Ureter (tissue), 1 donor: ENCODE measurements at places on chromosomes 1 and 21. TPM values are rescaled to one million over a fixed set of nuclear protein-coding genes. Genes with fewer than 3 reads are reported as not detected.

DNA sequence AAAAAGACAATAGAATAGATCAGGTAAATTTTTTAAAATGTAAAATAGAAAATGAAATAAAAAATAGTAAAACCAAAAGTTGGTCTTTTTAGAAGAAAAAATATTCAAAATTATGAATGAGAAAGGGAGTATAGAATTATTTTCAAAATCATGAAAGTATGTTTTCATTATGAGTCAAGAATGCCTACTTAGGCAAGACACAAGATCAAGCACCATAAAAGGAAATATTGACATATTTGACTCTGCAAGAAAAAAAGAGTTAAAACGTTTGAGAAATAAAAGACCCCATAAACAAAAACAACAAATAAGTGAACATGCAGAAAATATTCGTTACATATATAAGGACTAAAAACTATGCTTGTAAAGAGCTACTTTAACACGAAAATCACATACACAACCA is 4.8 kb upstream of the COX20 start:
- no peak for DNase-seq

DNA sequence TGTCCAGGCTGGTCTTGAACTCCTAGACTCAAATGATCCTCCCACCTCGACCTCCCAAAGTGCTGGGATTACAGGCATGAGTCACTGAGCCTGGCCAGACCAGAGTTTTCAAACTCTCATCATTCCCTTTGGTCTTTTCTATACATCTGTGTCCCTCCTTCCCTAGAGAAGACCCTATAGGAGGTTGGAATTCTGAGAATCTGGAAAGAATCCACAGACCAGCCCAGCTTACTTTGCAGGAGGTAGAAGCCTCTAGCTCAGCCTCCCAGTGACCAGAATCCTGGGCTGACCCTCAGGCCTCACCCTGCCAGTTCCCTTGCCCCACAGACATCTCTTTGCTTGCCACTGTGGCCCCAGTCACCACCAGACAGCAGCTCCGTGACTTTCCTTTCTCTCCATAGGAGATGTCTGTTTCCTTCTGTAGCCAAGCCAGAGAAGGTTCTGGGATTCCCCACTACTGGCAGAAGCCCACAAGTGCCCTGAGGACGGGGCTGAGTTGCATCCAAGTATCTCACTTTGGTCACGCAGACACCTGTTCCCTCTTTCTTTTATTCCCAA is 34.7 kb upstream of the KHDRBS1 start:
- no peak for DNase-seq

GRCh38 chr1:155123801-155124200 is 3.9 kb upstream of the EFNA1 start:
- no peak for DNase-seq

DNA sequence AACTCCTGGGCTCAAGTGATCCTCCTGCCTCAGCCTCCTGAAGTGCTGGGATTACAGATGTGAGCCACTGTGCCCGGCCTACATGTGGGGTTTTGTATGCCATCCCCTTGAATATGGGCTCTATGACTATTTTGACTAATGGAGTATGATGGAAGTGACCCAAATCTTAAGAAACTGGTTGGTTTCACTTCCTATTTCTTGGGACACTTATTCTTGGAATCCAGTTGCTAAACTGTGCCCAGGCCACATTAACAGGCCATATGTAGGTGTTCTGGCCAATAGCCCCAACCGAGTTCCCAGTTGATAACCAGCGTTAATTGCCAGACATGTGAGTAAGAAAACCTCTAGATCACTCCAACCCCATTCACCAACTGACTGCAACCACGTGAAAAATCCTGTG is 36.3 kb upstream of the CLIC4 start:
- DNase-seq, result no peak

DNA sequence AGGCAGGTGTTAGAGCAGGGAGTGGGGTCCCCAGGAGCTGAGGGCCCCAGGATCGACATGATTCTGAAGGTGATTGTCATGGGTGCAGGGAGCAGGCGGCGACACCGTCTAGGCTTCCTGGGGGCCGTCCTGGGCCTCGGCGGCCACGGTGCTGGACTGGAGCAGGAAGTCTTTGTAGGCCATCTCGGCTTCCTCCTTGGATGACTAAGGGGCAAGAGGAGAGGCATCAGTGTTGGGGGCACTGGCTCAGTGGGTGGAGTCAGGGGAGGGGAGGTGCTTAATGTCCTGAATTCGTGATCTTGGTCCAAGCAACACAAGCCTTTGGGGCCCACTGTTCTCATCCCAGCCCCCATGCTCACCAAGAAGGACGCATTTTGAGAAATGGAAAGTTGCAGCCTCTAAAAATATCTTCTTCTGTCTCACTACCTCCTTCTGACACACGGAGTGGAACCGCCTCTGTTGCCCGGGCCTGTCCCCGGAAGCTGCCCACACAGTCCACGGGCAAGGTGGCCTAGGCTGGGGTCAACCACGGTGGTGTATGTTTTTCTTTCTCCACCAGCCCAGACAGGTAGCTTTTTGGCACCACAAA is 8.6 kb upstream of the FCMR start:
- no peak for DNase-seq

DNA sequence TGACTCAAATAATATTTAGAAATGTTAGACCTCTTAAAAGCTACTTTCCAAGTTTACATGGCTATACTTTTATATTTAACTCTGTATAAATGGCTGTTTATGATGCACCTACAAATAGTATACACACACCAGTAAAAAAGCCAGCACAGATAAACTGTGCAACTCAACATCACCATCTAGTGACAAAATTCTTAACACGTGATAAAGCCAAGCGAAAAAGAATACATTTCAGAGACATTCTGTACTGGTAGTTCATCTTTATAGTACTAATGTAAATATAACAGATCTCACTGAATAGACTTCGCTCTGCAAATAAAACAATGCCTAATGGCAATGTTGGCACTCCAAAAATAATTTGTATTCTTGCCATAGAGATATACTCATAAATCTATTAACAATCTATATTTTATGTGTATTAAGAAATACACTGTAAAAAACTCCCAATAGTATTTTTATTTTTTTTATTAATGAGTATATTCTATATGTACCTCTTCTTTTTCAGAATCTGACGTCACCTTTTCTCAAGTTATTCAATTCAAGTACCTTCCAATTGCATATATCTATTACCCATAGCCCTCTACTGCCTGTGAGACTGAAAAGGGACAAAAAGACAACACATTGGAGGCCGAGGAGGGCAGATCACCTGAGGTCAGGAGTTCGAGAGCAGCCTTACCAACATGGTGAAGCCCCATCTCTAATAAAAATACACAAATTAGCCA is 100.2 kb downstream of the DPYD start:
- no peak for DNase-seq

DNA sequence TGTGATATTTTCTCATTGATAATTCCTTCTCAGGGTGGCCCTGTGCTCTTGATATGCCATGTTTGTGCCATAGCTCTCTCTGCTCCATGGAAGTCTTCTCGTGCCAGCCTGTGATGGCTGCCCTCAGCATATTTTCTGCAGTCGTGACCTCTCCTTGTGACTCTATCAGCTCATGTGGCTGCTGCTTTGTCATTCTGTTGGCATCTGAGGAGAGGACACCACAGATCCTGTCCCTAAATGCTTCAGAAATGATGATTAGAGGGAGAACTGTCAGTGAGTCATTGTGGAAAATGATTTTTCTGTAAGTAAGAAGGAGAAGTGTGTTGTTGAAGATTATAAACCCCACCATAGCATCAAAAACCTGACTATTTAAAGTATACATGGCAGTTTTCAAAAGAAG is 286.0 kb downstream of the ADGRL2 start:
- no peak for DNase-seq

GRCh38 chr1:246083416-246083815 is 423.7 kb downstream of the SMYD3 start:
- DNase-seq, result no peak

- DNase-seq, result no peak
These were observed 22.8 kb upstream of the CFAP126 start for GRCh38 chr1:161390559-161390858.

GRCh38 chr1:192581131-192581927 is 5.8 kb downstream of the RGS1 start:
- no peak for DNase-seq

- no peak for DNase-seq
These were observed 2.7 kb upstream of the RUNX3 start for GRCh38 chr1:24932725-24933294.

DNA sequence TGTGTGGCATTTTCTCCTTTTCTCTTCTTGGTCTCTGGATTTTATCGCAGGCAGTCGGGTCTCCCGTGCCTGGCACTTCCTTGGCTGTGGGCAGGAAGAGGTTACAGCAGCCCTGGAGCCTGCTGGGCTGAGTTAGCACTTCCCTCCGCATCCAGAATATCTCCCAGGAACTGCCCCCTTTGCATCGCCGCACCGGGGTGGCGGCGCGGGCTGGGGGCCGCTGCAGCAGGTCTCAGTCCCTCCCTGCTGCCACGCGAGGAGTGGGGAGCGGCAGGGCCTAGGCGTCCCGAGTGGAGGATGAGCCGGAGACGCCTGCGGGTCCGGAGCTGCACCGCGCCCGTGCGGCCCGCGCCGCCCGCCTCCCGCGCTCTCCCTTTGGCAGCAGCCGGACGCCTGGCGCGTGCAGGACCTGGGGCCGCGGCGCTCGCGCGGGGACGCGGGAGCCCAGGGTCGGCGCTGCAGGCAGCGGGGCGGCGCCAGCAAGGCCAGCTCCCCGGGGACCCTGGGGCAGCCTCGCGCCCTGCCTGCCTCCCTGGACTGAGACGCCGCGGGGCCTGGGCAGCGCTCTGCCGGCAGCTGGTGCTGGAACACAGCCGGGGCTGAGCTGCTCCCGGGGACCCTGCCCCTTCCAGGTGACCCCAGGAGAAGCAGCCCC is 192.8 kb downstream of the PRDM2 start:
- DNase-seq, result no peak

GRCh38 chr1:12201352-12202189 is 28.3 kb upstream of the VPS13D start:
- DNase-seq, result no peak

DNA sequence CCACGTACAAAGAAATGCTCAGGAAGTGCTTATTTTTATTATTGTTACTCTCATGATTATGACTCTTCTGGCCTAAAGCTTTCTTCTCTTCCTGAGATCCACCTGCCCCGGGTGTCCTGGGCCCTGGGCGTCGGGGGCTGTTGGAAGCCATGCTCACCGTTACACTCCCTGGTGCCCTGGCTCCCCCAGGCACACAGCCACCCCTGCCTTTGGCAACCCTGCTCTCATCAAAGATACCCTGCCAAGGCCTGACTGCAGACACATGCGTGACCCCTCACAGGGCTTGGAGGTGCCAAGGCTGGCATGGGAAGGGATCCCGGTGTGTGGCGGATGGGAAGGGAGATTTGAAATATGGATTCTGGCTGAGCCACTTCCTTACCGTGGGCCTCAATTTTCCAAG is 3.3 kb upstream of the KISS1 start:
- DNase-seq, result no peak

DNA sequence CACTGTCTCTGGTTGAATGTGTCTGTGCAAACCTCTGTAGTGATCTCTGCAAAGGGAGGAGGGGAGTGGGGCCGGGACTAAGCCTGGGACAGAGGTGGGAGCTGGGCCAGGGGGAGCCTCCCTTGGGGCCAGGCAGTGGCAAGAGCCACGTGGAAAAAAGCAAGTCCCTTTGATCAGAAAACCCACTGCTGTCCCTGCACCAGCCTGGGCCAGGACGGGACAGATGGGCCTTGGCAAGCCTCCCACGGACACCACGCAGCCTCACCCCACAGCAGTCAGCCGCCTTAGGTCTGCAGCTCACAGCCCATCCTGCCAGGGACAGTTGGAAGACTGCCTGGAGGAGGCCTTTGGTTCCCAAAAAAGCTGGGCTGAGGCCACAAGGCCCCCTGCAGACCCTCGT is 11.7 kb upstream of the TRAPPC10 start:
- no peak for DNase-seq

DNA sequence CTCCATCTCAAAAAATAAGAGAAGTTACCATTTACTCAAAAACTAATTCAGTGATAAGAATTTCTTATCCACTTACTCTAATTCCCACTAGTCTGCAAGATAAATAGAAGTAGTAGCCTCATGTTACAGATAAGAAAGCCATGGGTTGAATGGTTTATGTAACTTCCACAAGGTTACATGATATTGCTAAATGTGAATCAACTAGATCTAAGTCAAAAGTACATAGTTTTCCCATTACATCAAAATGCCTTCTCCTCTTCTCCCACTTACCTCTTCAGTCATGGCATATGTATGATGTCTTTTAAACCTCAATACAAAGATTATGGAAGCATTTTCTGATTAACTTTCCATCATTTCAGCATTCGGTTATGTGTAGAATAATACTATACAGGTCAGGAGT is 108.5 kb downstream of the ASH1L start:
- no peak for DNase-seq

DNA sequence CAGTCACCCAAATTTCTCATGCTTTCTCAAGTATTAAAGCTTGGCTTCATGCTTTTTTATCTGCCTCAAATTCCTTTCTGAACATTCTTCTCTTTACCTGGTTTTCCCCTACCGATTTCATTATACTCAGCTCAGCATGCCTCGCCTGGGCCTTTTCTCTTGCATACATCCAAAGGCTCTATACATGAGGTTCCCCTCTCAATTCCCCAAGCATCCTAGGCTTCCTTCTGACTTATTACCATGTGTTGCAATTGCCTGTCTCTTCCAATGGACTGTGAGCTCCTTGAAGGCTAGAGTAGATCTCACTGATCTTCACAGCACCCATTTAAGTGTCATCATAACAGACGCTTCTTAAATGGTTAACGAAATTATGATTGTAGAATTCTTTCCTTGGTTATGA is 24.1 kb upstream of the CYP4A22 start:
- no peak for DNase-seq

DNA sequence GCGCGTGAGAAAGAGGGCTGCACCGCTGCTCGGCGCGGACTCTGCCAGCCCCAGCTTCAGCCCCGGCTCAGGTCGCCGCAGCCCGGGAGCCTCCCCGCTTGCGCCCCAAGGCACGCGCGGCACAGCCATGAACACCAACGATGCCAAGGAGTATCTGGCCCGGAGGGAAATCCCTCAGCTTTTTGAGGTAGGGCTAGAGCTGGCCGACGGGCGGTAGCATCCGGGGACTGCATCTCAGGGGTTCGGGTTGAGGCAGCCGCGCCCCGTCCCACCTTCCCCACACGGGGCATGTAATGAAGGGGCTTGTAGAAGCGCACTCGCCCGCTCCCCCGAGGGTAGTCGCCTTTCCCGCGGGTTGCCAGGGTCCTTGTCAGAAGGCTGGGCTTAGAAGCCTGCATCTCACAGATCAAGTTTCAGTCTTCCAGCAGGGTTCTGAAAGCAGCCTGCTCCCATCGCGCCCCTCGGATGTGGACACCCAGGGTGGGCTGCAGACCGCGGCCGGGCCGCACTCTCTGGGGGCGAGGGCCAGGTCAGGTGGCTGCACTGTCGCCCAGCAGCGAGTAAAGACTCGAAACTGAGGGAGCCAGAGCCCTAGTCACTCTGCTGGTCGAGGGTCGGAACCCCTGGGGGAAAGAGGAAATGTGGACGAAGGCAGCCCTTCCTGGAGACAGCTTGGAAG is 507 bp downstream of the AK5 start:
- no peak for DNase-seq

The RIMS3 gene
- total RNA-seq, result 5.3 TPM

The ZMYND12 gene
- total RNA-seq, result 2.7 TPM

The AMY1C gene
- total RNA-seq, result not detected

The MAN1C1 gene
- 8.7 TPM for total RNA-seq

The SPATA17 gene
- 3.2 TPM for total RNA-seq

The SETSIP gene
- total RNA-seq, result not detected

The ANGPTL3 gene
- total RNA-seq, result not detected
